ENCODE measurements at places on chromosomes 7 and 10.

- no peak for DNase-seq
These were observed 721.9 kb downstream of the TNS3 start for GRCh38 chr7:46859963-46860475.

- no peak for DNase-seq
These were observed 342.6 kb upstream of the ZMIZ1 start for GRCh38 chr10:78726171-78726570.

DNA sequence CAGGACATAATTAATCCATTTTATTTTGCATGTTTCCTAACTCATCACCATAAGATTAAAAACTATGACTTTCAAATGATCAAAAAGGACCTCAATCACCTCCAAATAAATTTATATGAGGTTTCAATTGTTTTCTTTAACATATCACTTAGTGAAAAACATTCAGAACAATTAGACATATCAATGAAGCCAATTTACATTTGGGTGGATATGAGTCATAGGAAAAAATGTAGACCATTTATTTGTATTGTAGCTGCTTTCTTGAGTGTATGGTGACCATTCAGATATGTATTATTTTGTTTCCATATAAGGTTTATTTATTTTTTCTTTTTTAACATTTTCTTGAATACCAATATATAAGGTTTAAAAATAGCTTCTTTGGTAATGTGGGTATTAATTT is 13.3 kb upstream of the EXOC6 start:
- no peak for DNase-seq

DNA sequence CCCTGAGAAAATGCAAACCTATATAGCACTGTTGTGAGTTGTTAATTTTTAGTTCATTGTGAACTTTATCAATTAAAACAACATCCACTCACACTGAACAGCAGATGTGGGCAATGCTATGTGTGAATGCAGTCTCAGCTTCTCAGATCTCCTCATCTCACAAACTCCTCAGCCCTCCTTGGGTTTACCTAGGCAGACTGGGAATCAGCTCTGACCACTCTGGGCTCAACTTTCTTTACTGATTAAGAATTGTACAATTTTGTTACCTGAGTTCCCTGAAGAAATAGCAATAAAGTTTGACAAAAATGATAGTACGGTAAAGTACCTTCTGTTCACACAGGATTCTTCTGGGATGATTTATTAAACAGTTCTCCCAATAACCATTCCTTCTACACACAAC is 124.0 kb downstream of the SRPK2 start:
- DNase-seq, result no peak

- no peak for DNase-seq
These were observed 18.7 kb upstream of the PPP2R2D start for GRCh38 chr10:131882151-131882550.

GRCh38 chr10:120891365-120891764 is 40.2 kb downstream of the WDR11 start:
- DNase-seq, result no peak

Data from RPMI8226 (cell line).